Endothelial cell of umbilical vein (primary cell): ENCODE measurements at places on chromosomes 7 and 10.

- peak; percentile 65 for DNase-seq
Measured at GRCh38 chr10:49594594-49594993, 15.5 kb upstream of the SLC18A3 start.

DNA sequence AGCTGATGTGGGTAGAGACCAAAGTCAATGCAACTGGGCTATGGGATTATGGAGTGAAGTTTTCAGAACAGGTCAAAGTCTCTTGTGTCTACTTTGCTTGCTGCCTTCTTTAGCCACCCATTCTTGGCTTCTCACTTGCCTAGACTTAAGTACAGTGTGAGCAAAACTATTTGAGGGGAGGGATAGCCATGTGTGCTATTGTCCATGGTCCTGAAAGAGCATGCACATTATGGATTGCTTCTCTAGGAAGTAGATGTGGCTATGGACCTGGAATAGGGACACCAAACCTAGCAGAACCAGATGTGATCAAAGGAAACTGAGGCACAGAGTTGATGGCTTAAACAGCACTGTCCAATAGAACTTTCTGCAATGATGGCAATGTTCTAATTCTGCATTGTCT is 81.9 kb upstream of the ZNF800 start:
- DNase-seq = no peak

DNA sequence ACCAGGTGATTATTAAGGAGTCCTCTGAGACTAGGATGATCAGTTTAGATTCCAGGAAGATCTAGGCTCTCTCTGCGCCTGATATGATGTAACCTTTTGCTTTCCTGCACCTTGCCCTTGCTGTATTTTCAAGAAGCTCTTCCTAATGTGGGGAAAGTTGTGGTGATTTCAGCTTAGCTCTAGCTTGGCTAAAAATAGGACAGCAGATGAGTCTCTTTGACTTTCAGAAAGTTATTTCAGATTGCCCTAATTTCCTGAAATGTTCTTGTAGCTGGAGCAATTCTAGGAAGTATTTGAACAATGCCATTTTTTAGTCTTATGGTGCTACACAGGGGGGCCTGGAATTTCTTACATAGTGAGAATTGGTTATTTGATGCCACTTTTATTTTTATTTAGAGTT is 3.8 kb downstream of the LCOR start:
- DNase-seq = peak; percentile 7

DNA sequence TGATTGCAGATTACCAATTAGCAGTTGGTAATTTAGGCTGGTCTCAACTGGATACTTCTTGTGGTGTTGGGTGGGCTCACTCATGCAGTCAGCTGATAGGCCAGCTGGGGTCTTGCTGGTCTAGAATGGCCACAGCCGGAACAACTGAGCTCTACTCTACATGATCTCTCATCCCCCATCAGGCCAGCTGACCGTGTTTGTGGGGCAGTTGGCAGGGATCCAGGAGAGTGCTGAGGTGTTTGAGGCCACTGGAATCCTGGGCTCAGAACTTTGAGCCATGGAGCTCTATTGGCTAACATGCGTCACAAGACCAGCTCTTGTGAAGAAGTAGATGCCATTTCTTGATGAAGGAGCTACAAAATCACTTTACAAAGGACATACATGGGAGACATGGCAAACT is 242.4 kb downstream of the GFRA1 start:
- DNase-seq = no peak

DNA sequence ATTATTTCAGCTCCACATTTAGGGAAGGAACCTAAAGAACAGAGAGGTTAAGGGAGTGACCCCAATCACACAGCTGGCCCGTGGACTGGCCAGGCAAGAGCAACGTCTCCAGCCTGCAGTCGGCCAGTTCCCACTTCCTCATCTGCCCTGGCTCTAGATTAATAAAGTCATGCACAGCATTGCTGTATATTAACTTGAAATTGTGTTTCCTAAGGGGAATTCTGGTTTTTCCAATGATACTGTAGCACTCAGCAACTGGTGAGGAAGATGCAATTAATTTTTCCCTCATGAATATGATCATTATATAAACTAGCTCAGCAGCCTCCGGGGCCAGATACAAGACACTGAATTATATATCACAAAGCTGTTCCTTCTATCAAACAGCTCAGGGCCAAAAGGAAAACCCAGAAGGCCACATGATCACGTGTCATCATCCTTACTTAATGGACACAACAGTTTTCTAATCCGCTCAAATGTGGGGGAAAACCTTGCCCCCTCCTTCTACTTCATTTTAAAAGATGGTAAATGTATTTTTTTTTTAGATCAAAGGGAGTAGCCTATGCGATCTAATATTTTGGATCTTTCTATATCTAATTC is 295.3 kb upstream of the PRKCQ start:
- no peak for DNase-seq

DNA sequence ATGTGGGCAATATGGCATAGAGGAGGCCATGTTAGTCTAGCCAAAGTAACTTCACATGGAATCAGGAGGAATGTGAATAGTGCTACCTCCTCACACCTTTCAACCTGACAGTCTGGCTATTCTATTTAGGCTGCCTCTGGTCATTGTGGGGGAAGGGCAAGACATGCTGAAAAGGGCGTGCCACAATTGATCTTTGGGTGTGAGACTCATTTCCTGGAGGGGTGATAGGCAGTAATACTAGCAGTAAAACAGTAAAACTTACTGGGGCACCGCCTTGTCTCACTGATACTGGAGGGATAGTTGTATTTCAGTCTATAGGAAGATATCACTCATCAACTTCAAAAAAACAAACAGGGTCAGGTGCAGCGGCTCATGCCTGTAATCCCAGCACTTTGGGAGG is 88.7 kb downstream of the TMEM168 start:
- DNase-seq = no peak

GRCh38 chr10:96208271-96208670 is 63.1 kb downstream of the BLNK start:
- no peak for DNase-seq

GRCh38 chr7:5678295-5679047 is 103.0 kb downstream of the RNF216 start:
- no peak for DNase-seq

GRCh38 chr10:86888585-86889381 is 68.6 kb downstream of the MMRN2 start:
- peak; percentile 51 for DNase-seq

- DNase-seq = no peak
Measured at GRCh38 chr10:108582387-108582786, 1340.9 kb downstream of the XPNPEP1 start.

GRCh38 chr7:133854739-133855138 is 272.4 kb upstream of the LRGUK start:
- DNase-seq = peak; percentile 60

DNA sequence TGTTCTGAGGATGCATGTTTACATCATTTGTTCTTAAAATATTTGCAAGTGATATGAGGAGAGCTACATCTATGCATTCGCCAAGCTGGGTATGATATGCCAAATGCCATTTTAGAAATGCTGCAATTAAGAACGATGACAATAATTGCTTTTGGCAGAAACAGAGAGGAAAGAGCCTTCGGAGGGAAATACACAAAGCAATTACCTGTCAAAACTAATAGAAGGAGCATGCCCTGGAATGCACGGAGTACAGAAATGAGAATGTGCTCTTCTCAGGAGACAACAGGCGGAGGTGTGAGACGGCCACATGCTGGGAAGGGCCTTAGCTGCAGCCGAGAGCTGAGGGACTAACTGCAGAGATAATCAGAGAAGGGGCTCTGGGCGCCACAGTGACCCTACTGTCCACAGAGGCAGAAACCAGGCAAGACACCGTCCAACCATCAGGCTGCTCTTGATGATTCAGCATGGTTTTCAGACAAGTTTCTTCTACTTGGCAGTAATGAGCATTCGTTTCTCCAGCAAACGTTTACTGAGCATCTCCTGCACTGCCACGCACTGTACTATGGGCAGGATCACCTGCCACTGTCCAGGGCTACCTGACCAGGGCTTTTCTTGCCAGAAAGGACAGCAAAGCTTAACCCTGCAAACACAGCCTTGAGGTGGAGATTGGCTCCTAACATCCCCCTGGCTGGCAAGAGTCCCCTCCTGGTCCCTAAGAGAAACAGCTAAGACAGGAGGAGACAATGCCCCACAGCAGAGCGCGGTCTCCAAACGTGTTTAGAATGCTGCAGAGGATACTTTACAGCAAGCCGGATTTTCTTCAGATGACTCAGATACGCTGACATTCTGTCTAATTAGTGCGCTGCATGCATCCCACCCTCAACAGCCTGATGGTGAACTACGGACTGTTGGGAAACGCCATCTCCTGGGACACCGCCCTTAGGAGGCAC is 18.1 kb downstream of the VIPR2 start:
- DNase-seq = no peak

DNA sequence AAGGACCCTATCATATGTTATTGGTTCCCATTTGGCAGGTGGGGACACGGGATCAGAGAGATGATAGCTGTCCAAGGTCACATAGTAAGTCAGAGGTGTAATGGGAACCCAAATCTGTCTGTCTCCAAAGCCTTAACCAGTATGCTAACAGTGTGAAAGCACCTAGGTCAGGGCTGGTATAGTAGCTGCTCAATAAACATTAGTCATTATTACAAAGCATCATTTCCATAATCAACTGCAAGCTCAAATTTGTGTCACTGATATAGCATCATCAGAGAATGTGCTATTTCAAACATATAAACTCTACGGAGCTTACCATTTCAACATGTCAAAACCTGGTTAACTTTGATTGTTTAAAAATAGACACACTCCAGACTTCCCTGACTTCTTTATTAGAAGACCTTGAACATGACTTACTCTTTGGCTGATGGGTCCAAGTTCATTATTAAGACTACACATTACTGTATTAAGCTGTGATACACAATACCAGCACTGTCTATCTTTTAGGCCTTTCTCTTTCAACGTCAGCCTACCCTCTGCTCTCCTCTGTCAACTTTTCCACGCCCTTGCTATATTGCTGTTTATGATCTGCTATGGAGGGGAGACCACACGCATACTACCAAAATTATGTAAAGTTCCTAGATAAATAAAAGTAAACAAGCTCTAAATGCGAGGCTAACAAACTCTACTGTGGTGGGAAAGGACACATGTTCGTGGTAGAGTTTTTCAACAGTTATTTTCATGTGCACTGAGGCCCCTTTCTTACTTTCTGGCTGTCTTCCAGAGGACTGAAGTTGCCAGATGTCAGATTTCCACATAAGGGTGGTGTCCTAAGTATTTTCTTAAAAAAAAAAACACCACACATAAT is 33.6 kb downstream of the DNMBP start:
- DNase-seq = peak; percentile 58

DNA sequence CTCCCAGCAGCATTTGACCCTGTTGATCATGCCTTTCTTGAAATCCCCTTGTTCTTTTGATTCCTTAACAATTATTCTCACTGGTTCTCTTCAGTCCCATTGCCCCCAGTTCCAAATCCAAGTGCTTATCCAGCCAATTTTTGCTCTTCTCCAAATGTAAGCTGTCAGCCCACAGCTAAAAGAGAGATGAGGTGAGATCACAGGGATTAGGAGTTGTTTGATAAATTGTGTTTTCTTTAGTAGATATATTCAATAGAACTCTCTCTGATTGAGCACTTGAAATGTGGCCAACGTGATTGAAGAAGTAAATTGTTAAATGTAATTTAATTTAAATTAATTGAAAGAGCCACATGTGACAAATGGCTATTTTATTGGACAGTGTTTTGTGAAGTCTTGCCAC is 76.6 kb upstream of the NME8 start:
- DNase-seq = no peak

- no peak for DNase-seq
Measured at GRCh38 chr7:26850193-26850651, 14.2 kb downstream of the SKAP2 start.

DNA sequence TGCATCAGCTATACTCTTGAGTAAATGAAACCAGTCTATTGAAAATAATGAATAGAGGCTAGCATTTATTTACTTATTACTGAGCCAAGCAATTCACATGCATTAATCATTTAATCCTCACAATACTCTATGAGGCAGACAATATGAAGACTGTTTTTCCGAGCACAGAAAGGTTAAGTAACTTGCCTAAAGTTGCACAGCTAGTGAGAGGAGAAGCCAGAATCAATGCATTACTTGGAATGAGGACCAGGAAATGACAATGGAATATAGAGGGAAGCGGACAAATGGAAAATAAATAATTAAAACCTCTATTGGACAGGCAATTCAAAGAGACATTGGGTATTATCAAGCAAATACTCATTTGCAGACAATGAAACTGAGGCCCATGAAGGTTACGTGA is 207.6 kb upstream of the PRKCQ start:
- DNase-seq = no peak

GRCh38 chr10:84360637-84361365 is 32.4 kb downstream of the CCSER2 start:
- peak; percentile 67 for DNase-seq

GRCh38 chr10:101114646-101115045 is 16.5 kb upstream of the TLX1 start:
- no peak for DNase-seq

- no peak for DNase-seq
Measured at GRCh38 chr7:40301486-40302068, 166.8 kb downstream of the SUGCT start.

- no peak for DNase-seq
Measured at GRCh38 chr10:34206935-34207268, 608.2 kb downstream of the PARD3 start.

GRCh38 chr10:125605167-125605566 is 77.8 kb downstream of the TEX36 start:
- DNase-seq = peak; percentile 21

DNA sequence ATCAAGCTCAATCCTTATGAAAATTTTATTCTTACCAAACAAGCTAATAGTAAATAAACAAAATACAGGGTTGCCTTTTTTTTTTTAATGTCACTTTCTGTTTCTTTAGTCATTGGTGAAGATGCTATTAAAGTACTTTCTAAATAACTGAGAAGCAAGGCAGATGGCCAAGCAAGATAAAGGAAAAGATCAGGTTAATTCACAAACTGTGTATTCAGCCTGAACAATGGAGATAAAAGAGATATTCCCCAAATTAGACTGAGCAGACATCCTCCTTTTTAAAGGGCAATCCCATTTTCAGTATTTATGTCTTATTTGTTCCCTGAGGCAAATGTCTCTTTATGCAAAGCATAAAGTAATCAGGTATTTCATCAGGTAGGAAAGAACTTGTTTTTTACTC is 23.1 kb upstream of the XRCC2 start:
- no peak for DNase-seq

GRCh38 chr7:83365746-83366145 is 203.1 kb upstream of the PCLO start:
- peak; percentile 13 for DNase-seq

GRCh38 chr10:485776-486175 is 203.7 kb downstream of the DIP2C start:
- no peak for DNase-seq

DNA sequence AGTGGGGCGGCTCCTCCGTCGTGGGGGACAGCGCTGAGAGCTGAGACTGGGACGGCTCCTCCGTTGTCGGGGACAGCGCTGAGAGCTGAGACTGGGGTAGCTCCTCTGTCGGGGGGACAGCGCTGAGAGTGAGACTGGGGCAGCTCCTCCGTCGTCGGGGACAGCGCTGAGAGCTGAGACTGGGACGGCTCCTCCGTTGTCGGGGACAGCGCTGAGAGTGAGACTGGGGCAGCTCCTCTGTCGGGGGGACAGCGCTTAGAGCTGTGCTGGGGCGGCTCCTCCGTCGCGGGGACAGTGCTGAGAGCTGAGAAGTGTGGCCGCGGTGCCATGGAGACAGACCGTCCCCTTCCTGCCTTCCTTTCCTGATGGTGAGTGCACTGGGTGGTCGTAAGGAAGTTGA is 136.4 kb downstream of the DYNC2I1 start:
- no peak for DNase-seq
